Suppressor macrophage treated with lipopolysaccharide for 4 hours (primary cell): ENCODE measurements at places on chromosomes 7 and 10.
A peak's percentile ranks its signal among the peaks of the same experiment; 100 is the strongest.

- peak; percentile 28 for DNase-seq
Measured at GRCh38 chr7:108097703-108098102, 32.5 kb downstream of the LAMB4 start.

DNA sequence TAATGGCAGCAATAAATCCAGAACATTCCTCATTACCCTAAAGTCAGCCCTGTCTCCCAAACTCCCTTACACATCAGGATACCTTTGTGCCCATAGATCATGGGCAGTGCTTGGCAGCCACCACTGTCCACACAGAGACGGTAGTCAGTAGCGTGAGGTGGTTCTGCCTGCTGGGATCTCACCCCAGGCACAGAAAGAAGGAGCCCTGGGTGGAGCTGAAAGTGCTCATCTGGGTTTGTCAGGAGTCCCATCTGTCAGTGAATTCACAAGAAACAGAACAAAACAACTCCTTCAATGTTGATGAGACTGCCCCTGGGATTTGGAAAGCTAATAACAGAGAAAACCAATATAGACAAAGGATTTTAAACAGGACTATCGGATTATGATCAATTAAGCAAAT is 90.2 kb upstream of the PRSS58 start:
- DNase-seq = no peak

DNA sequence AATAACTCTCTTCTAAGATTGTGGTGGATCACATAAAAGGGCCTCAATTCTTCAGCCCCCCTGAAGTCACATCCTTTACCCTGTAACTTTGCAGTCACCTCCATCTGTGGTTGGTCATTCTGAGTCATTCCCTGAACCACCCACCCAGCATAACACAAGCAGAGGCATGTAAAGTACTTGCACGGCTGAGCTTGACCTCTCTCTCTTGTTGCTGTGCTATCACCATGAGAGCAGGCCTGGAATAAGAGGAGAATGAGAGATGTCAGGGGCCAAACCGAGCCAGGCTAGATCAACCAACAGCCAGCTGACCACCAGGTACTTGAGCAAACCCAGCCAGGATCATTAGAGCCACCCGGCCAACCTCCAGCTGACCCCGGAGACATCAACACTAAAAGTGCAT is 13.5 kb upstream of the STK17A start:
- peak; percentile 42 for DNase-seq

DNA sequence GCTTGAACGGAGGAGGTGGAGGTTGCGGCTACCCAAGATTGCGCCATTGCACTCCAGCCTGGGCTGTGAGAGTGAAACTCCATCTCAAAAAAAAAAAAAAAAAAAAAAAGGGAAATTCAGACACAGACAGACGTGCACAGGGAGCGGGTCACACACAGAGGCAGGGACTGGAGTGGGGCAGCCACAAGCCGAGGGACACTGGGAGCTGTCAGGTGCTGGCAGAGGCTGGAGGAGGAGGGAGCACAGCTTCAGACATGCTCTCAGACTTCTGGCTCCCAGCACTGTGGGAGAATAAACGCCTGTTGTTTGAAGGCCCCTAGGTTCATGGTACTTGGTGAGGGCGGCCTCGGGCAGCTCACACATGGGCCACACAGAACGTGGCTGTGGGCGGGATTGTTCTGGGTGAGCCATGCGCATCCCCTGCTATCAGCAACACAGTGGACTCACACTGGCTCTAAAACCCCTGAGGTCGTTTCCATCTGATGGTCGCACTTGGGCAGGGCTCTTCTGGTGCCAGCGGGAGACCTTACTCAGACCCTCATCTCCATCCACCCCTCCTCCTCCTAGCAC is 375.9 kb downstream of the DNAJB6 start:
- DNase-seq = no peak

GRCh38 chr7:16271990-16272665 is 149.2 kb downstream of the CRPPA start:
- no peak for DNase-seq

DNA sequence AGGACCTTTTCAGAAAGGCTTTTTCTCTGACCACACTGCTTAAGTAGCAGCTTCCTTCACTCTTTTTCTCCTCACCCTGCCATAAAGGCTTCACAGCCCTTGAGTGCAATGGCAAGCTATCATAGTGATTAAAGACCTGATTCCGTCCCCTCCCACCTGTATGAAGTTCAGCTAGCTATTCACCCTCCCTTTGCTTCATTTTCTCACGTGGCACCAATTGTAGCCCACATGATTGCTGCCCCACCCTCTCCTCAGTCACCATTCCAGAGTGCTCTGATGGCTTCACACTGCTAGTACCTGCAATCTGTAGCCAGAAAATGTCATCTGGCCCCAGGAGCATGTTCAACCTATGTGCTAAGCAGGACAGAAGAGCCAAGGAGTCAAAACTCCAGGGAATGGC is 523.8 kb downstream of the GRM8 start:
- no peak for DNase-seq

GRCh38 chr7:88399696-88400240 is 93.1 kb upstream of the STEAP4 start:
- no peak for DNase-seq

GRCh38 chr7:154867068-154867467 is 135.9 kb downstream of the PAXIP1 start:
- DNase-seq = no peak

DNA sequence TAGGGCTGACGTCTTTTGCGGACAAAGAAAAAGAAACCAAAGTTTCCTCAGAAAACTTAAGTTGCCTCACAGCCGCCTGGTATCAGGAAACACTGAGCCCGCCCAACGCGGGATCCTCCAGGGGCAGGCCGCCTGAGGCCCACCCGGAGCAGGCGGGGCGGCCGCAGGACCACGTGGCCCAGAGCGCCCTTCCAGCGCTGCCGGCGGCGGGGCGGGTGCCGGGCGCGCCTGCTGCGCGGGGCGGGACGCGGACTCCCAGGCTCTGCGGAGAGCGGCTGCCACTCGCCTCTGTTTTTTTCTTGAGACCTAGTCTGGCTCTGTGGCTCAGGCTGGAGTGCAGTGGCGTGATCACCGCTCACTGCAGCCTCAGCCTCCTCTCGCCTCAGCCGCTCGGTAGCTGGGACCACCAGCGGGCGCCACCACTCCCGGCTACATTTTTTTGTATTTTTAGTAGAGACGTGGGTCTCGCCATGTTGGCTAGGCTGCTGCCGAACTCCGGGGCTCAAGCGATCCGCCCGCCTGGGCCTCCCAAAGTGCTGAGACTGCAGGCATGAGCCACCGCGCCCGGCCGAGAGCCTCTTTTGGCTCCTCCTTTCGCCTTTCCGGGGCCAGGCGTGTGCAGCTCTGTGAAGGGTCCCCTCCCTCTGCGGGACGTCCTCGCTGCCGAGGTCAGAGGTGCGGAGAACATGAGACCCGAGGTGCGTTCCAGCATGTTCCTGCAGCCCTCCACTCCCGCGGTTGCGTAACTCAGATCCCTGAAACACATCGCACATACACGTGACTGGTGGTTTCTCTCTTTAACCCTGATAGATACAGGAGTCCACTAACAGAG is 11.6 kb upstream of the HNRNPF start:
- DNase-seq = peak; percentile 97

DNA sequence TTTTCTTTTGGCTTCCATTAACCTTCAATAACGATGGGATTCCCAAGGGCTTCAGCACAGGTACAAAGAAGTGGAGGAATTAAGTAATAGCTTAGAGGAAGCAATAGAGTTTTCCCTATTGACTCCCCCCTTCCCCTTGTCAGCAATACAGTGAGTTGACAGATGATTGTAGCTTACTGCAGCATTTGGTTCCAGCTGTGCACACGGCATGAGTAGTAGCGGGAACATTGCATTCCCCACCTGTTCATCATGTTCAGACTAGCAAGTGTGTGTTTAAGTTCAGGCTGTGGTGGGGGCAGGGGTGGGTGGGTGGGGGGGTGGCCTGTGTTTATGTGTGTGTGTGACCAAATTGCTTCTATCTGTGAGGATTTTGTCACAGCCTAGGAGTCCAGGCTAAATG is 4.6 kb upstream of the ADRA2A start:
- DNase-seq = no peak

GRCh38 chr10:60615541-60615940 is 162.7 kb upstream of the CDK1 start:
- DNase-seq = no peak

- DNase-seq = no peak
Measured at GRCh38 chr10:72255977-72256729, 17.6 kb upstream of the DDIT4 start.

DNA sequence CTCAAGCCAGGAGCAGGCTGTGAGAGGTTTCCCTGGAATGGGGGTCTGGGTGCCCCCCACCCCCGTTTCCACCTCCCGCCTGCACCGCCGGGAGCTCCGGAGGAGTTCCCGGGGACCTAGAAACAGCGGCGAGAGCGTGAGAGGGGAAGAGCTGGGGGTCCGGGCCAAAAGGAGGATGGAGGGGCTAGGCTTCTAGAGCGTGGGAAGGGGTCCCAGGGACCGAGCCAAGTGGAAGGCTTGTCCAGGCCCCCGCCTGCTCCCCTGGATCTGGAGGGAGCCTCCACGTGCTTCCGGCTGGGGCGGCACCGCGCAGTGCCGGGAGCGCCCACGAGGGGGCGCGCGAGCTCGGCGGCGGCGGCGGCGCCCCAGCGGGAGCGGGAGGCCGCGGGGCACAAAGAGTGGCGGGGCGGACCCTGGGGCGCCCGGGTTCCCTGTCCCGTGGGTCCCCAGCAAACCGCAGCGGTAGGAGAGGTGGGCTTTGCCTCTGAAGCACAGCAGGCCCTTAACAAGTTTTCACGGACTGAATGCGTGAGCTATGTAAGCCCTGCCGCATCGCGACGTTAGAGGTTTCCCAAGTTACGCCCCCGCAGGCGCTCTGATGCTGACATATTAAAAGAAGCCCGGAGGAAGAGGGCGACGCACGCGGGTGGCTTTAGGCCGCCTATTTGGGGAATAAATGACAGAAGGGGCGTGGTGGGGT is 104.4 kb upstream of the LRRC4 start:
- peak; percentile 87 for DNase-seq

- DNase-seq = no peak
Measured at GRCh38 chr7:33794959-33795358, 110.4 kb upstream of the BMPER start.

DNA sequence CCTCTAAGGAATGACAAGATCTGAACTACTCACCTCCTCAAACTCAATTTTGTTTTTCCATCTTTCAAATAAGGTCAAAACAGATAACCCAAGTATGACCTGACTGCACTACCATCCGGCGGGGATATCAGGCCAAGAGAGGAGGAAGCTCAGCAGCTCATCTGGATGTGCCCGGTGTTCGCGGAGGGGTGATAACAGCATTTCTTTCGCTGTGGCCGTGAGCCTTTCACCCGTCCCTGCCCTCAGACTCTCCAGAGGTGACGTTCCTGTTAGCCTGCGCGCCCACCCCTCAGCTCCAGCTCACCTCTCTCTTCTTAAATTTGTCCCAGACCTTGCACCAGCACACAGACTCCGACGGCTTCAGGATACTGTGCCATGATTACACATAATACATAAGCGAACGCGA is 526 bp downstream of the ZNF248 start:
- peak; percentile 16 for DNase-seq

DNA sequence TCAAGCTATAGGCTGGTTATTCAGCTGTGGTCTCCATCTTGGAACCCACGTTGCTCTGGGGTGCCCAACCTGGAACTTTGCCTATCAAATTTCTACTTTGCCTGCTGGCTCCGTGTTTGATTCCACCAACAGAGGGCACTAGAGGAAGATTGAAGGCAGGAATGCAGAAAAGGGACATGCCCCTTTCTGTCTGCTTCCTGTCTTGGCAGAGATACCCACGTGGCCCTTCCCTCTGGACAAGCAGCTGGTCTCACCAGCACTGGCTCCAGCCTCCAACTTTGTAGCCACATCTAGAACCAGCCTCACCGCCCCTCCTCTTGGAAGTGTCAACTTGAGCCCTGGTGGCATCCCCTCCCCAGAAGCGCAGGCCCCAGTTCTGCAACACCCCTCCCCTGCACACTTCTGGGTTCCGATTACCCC is 52.1 kb upstream of the ZNF438 start:
- DNase-seq = peak; percentile 66

GRCh38 chr7:98483964-98484545 is 83.2 kb upstream of the BAIAP2L1 start:
- no peak for DNase-seq

DNA sequence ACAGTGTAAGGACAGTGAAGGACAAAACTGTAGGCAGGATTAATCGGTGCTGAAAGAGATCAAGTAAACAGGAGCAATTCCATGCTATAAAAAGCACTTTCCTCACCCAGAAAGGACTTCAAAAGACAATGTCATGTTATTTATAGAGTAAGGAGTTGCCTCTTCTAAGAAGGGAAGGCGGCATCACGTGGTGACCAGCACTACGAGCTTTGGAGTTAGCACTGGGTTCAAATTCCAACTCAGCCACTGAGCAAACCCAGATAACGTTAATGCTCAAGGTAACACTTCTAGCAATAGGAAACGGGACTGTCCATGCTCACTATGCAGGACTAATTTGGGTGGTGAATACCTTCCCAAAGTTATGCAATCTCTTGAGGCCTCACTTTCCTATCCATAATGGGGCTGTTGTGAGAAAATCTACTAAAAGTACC is 715 bp upstream of the PANK1 start:
- DNase-seq = no peak

DNA sequence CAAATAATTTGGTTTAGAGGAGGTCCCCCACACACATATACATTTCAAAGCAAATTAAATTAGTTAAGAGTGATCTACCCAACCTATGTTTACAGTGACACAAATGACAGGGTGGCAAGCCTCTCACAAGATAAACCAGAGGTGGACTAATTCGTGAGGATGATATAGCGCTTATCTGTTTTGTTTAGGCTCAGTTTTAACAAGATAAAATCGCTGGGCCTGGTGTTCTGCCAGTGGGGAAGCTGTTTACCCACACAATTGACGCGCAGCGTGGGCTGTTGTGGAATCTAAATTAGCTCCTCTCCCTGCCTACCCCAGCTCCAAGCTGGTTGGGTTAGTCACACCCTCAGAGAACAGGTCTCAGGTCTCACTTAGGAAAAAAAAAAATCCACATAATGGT is 16.7 kb upstream of the PLXNA4 start:
- DNase-seq = no peak

DNA sequence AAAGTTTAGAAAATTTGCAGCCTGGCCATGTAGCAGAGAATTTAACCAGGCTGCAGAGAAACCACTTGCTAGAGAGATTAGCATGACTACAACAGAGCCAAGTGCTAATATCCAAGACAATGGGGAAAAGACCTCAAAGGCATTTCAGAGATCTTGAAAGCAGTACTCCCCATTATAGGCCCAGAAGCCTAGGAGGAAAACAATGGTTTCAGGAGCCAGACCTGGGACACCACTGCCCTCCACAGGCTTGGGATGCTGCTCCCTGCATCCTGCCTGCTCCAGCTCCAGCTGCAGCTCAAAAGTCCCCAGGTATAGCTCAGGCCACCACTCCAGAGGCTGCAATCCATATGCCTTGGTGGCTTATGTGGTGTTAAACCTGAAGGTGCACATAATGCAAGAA is 101.5 kb upstream of the TMEM72 start:
- no peak for DNase-seq

DNA sequence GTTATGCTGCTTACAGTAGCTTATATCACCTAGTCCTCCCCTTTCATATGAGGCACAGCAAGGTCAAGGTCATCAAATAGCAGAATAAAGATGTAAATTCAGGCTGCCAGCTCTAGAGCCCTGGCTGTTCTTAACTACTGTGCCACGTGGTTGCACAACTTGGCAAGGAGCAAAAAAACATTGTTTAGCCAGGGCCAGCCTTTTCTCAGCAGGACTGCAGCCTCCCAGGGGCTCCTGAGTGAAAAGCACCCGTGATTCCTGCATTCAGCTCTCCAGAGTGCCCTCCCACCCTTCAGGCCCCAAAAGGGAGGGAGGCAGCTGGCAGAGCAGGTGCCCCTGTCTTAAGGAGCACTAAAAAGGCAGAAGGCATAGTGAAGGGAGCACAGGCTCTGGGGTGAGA is 31.8 kb upstream of the TM9SF3 start:
- DNase-seq = no peak
